ENCODE measurements at places on chromosomes 16 and 17.
A peak's percentile ranks its signal among the peaks of the same experiment; 100 is the strongest.

DNA sequence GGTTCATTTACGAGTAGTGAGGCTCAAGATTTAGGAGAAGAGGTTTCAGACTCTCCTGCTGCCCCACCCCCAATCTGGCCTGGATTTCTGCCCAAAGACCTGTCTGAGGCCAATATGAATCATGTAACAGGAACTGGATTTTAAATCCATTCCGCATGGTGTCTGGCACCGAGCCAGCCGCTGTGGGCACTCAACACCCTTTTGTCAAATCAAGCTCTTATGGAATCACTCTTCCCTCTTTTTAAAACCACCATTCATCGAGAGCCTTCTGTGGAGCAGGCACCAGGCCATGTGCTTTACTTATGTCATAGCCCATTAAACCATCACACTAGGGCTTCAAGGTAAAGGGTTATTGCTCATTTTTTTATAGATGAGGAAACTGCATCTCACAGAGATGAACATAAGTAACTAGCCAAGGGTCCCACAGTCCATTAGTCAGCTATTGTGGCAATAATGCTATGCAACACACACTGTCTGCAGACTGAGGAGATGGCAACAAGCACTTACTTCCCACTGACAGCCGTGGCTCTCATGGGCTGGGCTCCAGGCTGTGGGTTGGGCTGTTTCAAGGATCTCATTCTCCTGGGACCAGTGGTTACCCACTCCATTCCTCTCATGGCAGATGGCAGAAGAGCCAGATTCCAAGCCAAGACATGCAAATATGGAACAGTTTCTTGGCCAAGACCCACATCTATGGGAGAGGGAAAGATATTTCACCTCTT lies 93.6 kb downstream of the WSCD1 start:
- DNase-seq = no peak

DNA sequence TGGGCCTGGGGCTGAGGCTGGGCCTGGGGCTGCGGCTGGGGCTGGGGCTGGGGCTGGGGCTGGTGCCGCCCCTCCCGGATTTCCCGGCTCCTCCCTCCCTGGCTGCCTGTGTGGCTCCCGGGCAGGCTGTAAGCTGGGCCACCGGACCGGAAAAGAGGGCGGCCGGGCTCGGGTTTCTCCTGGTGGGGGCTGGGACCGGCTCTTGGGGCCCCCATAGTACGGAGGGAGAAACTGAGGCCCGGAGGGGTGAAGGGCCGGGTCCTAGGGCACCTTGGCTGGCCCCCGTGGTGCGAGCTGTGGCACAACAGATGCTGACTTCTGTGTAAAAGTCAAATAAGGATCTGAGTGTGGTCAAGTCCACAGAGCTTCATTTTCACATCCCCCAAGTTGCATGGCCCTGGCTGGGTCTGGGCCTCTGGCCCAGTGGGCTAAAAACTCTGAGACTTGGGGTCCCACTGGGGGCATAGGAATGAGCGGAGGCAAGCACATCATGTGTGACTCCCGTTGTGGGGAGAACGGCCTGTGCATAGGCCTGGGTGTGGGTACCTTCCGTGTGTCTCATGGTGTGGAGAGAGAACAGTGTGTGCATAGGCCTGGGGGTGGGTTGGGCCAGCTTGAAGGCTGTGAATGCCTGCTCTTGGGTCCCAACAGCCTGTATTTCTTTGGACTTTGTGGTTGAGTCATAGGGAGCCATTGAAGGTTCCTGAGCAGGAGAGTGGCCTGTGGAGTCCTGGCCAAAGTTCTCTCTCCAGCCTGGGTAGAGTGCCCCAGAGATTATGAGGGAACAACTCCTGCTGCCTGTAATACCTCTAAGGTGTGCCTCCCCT lies 123.9 kb upstream of the CIBAR2 start:
- DNase-seq = no peak

- no peak for DNase-seq
These were observed 717.2 kb downstream of the WWOX start for GRCh38 chr16:78816499-78817195.

GRCh38 chr17:28324267-28324745 lies 5.3 kb downstream of the TMEM97 start:
- no peak for DNase-seq

- peak; percentile 53 for DNase-seq
These were observed 21.1 kb downstream of the ARHGAP27 start for GRCh38 chr17:45411348-45412105.

DNA sequence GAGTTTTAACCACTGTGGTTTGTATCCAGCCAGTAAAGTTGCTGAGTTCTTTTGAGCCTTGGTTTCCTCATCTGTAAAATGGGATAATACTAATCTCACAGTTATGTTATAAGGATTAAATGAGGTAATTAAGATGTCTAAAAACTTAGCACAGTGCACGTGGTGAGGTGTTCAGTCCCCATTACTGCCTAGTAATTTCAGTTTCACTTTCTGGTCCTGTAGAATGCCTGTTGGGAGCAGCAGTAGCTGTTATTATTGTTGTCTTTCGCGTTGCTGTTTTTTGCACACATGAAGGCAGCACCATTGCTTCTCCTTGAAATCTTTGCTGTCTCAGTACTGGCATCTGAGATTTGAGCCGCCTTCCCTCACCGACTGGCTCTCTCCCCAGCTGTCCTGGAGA lies 182.4 kb downstream of the DNAH9 start:
- no peak for DNase-seq

GRCh38 chr17:30005709-30006320 lies 64.4 kb downstream of the EFCAB5 start:
- DNase-seq = no peak

- no peak for DNase-seq
These were observed 3.4 kb downstream of the NECAB2 start for GRCh38 chr16:83971165-83972130.

GRCh38 chr16:30546115-30546514 lies 11.5 kb upstream of the ZNF747 start:
- DNase-seq = peak; percentile 77

- peak; percentile 15 for DNase-seq
These were observed at the start of gene MPP2 for GRCh38 chr17:43907425-43907981. Gene MPP2, minus strand, starts transcription at chr17:43907536. Its CDS starts 3,076 bp downstream, at chr17:43904460.

DNA sequence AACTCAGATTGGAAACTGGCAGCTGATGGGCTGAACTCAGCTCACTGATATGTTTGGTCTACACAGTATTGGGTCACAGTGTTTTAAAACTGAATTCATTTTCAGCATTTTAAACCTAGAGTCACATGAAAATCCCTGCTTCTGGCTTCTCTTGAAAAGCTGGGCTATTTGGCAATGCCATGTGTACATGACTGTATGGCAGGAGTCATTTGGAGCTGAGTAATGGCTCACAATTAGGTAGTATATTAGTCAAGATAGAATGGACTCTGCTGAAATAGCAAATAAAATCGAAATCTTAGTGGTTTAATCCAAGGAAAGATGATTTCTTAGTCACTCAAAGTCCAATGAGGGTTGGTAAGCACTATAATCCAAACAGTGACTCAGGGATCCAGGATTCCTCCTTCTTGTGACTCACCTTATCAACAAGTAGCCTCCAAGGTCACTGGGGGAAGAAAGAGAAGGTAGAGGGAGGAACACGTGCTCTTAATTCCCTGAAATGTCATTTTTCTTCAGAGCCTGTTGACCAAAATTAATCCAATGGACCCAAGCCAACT lies 13.9 kb upstream of the PMP22 start:
- DNase-seq = no peak

DNA sequence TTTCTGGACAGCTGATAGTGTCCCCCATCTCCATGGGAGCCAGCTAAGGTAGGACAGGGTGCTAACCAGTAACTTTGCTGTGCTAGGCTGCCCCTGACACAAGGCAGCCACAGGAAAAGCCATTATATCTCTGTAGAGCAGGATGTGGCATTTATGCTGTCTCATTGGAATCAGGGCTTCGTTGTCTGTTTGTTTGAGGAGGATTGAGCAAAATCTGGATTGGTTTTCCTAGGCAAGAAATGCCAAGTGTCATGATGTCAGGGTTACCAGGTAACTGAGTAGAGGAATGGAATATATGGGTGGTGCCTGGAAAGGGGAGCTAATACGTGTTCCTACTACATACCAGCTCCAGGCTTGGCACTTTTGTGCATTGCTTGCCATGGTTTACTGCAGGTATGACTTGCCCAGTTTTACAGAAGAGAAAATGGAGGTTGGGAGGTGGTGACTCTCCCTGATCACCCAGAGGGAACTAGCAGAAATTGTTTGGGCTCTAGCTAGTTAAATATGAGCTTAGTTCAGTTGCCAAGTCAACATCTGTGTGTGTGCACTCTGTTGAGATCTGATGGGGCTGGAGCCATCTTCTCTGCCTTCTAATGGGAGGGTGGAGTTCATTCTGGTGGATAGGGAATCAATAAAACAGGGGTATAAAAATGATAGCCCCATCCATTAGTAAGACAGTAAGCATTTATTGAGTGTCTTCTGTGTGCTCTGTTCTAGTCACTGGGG lies 33.9 kb downstream of the GNAO1 start:
- DNase-seq = no peak

DNA sequence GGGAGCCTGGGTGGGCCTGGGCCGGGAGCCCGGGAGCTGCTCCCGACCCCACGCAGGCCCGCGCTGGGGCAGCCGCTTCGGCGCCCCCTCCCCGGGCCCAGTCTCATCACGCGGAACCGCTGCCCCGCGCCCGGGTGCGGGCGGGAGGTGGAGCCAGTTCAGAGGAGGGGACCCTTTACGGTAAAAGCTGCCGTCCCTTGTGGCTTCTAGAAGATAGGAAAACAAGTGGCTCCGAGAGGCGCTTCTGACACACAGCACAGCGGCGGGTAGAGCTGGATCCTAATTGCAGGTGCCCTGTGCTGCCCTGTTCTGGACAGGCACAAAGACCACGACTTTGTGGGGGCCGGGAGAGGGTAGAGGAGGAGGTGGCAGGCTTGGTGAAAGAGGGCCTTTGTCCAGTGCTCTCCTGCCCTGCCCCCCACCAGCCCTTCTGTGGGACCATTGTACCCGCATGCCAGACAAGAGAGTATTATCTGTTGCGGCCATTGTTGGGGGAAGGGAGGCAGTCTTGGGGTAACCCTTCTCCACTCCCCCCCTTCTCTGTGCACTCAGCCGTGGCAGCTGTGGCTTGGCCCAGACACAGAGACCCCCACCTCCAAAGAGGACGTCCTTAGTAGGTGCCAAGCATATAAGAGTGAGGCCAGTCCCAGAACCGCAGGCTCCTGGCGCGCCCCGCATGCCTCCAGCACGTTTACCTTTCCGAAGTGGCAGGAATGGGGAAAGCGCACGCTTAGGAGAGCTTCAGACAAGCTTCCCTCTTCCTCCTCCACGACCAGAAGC lies 736 bp downstream of the CNP start:
- DNase-seq = no peak

DNA sequence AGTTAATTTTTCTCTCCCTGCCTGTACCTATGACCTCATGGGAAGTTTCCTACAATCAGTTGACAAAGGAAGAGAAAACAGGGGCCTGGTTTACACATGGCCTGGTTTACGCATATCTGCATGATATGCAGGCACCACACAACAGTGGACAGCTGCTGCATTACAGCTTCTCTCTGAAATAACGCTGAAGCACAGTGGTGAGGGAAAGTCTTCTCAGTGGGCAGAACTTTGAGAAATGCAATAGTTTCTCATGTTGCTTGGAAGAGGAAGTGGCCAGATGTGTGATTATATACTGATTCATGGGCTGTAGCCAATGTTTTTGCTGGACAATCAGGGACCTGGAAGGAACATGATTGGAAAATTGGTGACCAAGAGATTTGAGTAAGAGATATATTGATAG lies 324.1 kb upstream of the GOT2 start:
- DNase-seq = peak; percentile 75

- DNase-seq = peak; percentile 66
These were observed 339.0 kb downstream of the MAF start for GRCh38 chr16:79261481-79261940.

- DNase-seq = no peak
These were observed 17.1 kb downstream of the CUEDC1 start for GRCh38 chr17:57938061-57938502.

- DNase-seq = no peak
These were observed 26.5 kb downstream of the NEUROD2 start for GRCh38 chr17:39581071-39581758.

- no peak for DNase-seq
These were observed 43.4 kb upstream of the RASD1 start for GRCh38 chr17:17539591-17539990.

Data from suppressor macrophage (primary cell).